ENCODE measurements at places on chromosomes 16 and 17.

DNA sequence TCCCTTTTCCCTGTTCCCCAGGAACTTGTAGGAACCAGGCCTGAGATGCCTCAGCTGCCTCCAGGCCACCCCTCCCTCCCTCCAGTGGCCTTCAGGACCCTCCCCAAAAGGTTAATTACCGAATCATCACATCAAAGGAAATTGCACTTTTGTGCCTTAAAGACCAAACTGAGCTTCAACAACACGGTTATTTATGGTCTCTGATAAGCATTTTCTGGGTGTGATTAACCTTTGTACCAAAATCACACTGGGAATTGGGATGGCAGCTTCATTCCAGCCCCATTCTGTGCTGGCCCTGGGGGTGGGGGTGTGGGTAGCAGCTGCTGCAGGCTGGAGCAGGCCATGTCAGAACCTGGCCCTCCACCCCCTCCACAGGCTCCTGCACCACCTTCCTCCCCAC is 16.7 kb downstream of the CRHR1 start:
- no peak for DNase-seq

DNA sequence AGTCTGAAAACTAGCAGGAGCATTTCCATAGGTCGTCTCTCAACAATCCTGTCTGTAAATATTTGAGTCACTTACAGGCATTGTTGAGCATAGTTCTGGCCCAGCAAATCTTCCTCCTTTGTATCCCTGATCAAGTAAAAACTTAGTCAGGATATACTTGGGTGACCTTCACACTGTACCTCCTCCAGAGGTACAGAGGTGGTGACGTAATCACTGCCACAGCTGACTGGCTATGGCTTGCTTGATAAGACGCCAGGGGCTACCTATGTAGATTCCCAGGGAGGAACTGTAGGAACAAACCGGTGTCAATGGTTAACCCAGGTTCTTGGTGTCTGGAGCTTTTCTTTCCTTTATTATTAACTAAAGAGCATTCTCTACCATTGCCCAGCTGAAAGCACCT is at the start of gene KCNJ16:
TSS of gene KCNJ16 (plus strand) at position 270 of the 400 bp plus-strand sequence. CDS start 56,863 bp downstream, outside the sequence.
- DNase-seq = no peak

DNA sequence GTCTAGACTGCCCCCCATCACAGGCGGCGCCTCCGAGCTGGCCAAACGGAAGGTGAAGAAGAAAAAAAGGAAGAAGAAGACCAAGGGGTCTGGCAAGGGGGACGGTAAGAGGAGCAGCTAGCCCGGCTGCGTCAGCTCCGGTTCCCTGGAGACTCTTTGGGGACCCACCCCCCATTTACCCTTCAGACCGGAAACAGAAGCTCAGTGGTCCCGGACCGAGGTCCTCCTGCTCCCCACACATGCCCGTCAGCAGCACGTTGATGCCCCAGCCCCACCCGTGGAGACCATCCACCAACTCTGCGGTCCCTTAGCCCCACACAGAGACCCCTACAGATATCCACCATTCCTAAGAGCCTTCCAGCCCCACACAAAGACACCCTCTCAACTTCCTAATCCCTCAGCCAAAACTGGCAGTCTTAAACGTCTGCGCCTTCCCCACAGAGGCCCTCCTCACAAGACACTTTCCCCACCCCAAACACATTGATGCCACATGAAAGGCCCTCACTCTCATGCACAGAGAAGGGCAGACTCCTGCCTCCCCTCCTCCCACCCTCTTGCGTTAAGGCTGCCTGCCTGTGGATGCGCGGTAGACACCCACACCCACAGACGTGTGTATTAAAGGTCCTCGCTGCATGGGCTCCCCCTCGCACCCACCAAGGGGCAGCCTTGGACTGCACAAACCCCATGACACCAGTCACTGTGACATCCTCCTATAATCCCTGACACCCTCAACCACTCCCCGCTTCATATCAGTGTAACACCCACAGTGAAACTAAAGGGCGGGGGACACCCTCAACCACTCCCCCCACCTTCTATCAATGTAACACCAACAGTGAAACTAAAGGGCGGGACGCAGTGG is 58.2 kb upstream of the RPH3AL start:
- DNase-seq = peak; percentile 67

- DNase-seq = no peak
Observed at GRCh38 chr16:66264311-66265047, 102.0 kb upstream of the CDH5 start.

DNA sequence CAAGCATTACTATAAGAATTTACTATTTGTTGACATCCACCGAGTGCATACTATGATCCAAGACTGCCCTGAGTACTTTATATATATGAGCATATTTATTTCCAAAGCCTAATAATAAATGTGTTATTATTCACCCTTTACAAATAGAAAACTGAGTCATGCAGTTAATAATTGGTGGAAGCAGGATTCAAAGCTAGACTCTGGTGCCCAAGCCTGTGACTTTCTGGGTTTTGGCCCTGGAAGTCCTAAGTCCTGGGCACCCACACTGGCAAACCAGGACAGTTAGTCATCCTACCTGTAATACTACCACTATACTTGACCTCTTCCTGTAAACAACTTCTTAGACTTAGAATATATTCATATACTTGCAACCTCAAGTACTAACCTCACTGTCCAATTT is 257.4 kb upstream of the IRX5 start:
- no peak for DNase-seq

DNA sequence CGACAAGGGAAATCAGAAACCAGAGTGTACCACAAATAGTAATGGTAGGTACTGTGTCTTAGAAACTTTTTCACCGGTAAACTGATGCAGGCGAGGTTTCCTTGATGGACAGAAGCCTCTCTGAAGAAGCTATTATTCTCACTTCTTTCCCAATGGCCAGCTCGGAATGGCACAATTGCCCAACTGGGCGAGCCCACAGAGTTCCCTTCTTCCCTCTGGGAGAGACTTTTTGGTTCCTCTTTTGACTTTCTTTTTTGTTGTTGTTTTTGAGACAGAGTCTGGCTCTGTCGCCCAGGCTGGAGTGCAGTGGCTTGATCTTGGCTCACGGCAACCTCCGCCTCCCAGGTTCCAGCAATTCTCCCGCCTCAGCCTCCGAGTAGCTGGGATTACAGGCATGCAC is 16.9 kb downstream of the SLC43A2 start:
- no peak for DNase-seq

DNA sequence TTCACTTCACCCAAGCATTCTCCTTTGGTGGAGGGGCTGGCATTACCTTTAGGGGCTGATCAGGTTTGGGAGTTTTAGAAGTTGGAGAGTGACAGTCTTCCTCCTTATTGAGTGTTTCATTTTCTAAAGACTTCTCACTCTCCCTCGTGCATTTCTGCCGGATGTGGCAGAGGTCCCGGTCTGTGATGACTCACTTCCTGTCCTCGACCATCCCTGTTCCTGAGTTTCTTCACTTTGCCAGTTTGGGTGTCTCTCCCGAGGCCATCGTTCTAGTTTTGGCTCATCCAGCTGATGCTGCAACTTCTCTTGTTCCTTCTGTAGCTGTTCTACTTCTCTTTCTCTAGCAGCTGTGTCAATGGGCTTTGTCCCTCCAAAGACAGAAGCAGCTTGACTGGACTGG is 104.3 kb downstream of the PHKB start:
- no peak for DNase-seq

- DNase-seq = no peak
Observed at GRCh38 chr16:55437625-55438024, 41.4 kb upstream of the MMP2 start.

DNA sequence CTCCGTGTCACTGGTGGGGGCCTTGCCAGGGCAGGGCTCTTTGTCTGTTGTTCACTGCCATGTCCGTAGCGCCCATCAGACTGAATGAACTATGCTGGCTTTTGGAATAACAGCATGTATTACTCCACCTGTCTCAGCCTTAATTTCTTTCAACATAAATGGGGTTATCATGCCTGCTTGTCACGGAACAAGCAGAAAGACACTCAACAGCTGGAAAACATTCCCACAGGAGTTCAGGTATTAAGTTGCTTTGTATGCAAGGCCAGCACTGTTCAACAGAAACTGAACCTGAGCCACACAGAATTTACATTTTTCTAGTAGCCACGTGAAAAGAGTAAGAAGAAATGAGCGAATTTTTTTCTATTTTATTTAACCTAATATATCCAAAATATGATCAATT is 13.1 kb downstream of the PPL start:
- no peak for DNase-seq

- DNase-seq = no peak
Observed at GRCh38 chr17:30472238-30472890, 4.8 kb upstream of the GOSR1 start.

DNA sequence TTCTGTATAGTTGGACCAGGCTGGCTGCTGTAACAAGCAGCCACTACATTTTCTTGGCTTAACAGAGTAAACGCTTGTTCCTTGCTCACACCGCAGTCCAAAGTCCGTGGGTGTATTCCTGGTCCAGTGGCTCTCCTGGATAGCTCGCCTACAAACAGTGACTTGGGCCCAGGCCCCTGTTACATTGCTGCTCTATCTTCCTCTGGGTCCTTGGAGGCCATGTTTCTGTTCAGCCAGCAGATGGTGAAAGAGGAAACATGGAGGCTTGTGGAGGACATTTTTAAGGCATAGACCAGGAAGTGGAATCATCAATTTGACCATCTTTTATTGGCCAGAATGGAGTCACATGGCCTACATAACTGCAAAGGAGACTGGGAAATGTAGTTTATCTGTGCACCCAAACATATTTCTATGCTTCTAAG is 55.1 kb downstream of the ATP2C2 start:
- no peak for DNase-seq

DNA sequence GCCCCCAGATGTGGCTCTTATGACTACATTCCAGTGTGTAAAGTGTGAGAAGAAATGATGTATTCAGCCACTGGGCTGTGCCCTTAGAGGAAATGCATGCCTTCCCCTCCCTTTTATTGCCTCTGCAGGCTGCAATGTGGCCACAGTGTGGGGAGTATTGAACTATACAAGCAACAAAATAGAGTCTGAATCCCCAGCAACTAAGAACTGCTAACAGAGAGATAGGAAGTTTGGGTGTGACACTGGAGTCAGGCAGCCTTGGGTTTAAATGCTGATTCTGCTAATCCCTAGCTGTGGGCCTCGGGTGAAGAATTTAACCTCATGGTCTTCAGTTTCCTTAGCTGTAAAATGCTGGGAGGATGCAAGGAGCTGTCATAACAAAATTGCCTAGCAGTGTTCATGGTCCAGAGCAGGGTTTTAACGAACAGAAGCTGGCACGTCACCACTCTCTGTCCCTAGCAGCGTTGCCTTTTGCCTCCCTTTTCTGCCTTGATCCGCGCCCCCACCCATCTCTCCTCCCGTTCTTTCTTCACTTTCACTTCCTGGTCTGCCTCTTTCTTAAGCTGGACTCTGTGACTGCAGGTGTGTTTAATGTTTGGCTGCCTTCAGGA is 50.3 kb downstream of the KPNA2 start:
- DNase-seq = no peak

DNA sequence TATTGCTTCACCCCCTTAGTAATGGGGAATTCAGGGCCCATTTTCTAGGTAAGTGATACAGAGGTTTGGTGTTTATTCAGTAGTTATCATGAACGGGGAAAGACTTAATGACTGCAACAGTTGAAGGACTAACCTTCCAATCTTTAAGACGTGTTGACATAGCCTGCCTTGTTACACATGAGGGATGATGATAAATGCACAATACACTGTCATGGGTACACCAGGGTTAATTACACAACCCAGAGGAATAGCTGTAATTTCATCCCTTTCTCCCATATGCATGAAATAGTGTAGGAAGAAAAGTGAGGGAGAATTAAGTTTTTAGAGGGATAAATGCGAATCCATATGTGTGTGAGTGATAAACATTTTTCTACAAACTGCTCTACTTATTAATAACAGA is 10.7 kb downstream of the MYH4 start:
- DNase-seq = no peak

- DNase-seq = no peak
Observed at GRCh38 chr16:64469351-64469750, 652.5 kb downstream of the CDH11 start.

DNA sequence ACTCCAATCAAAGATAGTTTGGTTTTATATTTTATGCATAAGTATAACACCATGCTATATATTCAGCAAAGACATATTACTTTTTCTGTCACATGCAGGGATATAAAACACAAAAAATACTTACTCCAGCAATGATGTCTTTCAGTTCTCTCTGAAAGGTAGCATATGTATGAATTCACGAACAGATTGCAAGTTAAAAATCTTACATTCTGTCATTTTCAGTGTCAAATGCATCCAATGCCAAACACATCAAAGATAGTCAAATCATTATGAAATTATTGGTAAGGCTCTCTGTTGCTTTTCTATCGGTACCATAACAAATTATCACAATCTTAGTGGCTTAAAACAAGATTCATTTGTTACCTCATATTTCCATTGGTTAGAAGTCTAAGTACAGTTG is 492.0 kb upstream of the KIF2B start:
- DNase-seq = no peak

DNA sequence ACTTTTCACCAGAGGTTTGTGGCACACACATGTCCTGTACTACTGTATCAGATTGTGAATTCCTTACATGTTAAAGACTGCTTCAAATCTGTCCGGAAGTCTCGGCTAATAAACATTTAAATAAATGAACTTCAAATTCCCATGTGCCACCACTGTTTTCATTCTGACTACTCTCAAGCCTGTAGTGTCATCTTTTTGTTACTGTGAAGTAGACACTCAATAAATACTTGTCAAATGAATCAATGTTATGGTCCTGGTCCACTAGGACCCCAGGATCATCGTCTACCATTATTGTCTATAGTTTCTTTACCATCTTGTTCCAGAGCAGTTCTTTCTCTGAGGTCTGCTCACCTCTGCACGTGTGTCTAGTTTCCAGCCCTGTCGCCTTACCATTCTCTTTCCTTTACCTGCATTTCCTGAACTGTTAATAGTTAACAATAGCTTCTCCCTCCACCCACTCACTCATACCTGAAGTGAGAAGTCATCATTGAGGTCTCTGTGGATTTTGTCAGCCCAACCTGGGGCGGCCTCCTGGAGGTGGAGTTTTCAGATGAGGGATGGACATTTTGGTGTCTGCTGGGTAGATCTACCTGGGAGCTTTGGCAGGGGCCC is 333.0 kb downstream of the SEC14L1 start:
- no peak for DNase-seq

DNA sequence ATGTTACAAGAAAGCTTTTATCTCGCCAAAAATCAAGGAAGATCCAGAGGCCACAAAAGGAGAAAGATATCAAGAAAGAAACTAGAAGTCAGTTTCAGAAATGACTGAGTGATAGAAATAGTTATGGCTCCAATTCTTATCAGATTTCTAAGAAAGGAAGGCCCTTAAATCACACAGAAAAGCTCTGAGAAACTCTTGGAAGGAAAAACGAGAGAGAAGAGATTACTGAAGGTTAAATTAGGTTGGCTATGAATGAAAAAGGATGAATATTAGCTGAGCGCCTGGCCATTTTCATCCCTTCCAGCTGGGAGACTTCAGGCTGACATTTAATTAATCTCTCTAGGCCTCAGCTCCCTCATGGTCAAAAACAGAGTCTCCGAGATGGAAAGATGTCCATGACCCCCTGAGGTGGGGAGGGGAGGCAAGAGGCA is 72.3 kb downstream of the CYTH1 start:
- DNase-seq = no peak

- peak; percentile 77 for DNase-seq
Observed at GRCh38 chr17:29615492-29616299, 7.0 kb downstream of the CORO6 start.

- no peak for DNase-seq
Observed at GRCh38 chr17:5179003-5179402, 12.7 kb downstream of the ZNF594 start.

GRCh38 chr16:30092373-30093010 is 768 bp upstream of the TBX6 start:
- peak; percentile 53 for DNase-seq

- no peak for DNase-seq
Observed at GRCh38 chr17:72962106-72962505, 130.4 kb downstream of the SLC39A11 start.
